ENCODE measurements at places on chromosomes 2 and 18.

GRCh38 chr2:212197776-212198175 is 340.8 kb downstream of the ERBB4 start:
- DNase-seq: no peak

DNA sequence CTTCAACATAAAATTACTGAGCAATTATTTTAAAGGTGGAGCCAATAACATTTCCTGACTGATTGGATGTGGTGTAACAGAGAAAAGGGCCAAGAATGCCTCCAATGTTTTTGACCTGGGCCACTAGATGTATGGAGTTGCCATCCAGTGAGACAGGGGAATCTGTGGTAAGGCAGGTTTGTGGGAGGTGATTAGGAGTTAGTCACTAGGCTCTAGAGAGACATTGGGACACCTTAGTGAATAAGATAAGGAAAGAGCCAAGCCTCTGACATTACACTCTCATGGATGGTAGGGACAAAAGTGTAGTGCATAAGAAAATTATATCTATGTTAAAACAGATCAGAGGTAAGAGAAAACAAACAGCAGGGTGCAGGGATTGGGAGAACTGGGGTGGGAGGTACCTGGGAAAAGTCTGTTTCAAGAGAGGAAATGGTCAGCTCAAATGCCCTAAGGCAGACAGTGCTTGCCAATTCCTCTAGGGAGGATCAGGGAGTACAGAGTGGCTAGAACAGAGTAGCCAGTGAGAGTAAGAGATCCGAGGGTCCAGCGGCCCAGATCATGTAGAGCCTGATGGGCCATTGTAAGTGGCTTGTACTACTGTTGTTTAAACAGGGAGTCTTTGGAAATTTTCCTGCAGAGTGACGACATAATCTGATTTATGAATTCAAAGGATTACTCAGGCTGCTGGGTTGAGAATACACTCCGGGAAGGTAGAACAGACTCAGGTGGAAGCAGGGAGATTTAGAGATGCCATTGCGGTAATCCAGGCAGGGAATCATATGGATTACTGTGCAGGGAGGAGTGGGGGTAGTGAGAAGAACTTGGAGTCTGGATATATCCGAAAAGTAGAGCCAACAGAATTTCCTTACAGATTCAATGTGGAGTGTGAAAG is 45.7 kb upstream of the CUL3 start:
- DNase-seq: no peak

- no peak for DNase-seq
Observed at GRCh38 chr2:29059624-29060023, 14.7 kb downstream of the PCARE start.

GRCh38 chr18:73153271-73153670 is 285.5 kb upstream of the NETO1 start:
- peak; percentile 1 for DNase-seq

DNA sequence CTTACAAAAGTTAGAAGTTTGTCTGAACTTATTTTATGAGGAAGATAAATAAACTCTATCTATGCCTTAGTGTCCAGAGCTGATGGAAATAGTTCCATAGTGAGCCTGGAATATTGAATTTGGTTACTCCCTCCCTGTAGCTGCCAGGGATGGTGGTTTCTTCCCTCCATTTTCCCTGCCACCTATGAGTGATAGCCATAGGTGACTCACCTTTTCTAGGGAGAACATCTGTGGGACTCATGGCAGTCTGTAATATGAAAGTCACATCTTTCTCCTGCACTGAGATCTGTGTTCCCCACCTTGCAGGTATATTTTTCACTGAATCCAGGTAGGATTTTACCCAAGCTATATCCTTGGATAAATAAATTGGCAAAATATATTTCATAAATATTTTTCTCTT is 148.8 kb downstream of the TPGS2 start:
- DNase-seq: no peak

DNA sequence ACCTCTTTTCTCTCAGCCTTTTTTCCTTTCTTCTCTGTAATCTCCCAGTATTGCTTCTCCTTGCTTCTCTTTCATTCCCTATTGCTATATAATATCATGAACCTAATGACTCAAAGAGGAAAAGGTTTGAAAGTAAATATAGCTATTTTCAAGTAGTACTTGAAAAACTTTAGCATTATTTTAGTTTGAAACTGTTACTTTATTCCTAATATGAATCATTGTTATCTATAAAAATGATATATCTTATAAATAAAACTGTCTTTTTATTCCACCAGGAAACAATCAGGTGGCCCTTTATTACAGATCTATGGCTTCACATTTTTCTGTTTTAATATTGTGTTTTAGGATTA is 311 bp upstream of the SCN1A start:
- no peak for DNase-seq

- no peak for DNase-seq
Observed at GRCh38 chr18:11304928-11305327, 155.6 kb upstream of the PIEZO2 start.

DNA sequence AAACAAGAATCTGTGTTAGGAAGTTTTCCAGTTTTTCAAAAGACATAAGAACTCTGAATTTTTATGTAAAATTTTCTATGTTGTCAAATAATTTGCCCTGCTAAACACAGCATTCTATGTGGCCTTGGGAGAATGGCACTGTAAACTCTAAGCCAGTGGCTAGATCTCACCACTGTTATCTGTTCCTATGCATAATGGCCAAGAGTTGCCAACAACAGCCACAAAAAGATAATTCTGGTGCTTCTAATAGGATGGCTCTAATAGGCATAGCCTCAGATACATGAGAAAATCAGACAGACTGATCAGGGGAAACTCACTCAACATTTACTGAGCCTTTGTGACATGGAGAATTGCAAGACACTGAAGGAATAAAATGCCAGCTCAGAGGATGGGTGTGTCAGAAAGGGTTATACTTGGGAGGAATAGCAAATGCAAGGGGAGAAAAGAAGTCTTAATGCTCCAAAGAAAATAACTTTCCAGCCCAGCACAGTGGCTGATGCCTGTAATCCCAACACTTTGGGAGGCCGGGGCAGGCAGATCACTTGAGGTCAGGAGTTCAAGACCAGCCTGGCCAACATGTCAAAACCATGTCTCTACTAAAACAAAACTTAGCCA is 63.7 kb downstream of the COBLL1 start:
- no peak for DNase-seq

- DNase-seq: no peak
Observed at GRCh38 chr2:133836691-133837345, 268.6 kb upstream of the NCKAP5 start.

DNA sequence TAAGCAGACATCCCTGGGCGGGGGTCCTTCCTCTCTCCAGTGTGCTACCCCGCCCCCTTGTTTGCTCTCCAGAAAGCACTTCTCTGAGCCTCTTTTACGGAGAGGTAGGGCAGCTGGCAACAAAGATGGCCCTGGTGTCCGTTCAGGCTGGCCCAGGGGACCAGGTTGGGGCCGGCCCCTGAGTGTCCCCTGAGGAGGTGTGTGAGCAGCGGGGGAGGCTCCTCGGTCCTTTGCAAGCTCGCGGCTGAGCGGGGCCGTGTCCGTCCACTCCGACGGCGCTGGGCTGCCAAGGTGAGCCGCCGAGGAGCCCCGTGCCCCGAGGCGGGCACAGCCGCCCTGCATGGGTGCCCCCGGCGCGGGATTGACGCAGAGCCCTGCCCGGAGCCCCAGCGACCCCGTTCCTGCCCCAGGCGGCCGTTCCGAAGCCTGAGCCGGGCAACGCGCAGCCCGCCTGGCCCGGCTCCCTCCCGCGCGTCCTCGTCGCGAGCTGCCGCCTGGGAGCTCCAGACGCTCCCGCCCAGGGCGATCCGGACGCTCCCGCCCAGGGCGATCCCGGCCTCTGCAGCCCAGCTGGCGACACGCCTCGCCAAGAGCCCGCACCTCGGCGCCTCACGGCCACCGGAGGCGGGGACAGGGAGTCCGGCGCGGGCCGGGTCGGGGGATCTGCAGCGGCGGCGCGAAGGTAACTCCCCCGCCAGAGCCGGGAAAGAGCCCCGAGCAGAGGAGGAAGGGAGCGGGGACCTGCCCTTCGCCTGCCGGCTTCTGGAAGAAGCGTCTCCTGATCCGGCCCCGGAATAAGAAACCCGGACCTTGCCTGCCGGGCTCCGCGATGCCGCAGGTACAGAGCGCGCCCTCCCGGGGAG is at the start of gene PROKR1:
Gene PROKR1, plus strand, starts transcription at position 569 of the 863 bp plus-strand sequence. CDS start 2,243 bp downstream, outside the sequence.
- peak; percentile 8 for DNase-seq

GRCh38 chr18:38174594-38174993 is 609.0 kb upstream of the CELF4 start:
- no peak for DNase-seq

DNA sequence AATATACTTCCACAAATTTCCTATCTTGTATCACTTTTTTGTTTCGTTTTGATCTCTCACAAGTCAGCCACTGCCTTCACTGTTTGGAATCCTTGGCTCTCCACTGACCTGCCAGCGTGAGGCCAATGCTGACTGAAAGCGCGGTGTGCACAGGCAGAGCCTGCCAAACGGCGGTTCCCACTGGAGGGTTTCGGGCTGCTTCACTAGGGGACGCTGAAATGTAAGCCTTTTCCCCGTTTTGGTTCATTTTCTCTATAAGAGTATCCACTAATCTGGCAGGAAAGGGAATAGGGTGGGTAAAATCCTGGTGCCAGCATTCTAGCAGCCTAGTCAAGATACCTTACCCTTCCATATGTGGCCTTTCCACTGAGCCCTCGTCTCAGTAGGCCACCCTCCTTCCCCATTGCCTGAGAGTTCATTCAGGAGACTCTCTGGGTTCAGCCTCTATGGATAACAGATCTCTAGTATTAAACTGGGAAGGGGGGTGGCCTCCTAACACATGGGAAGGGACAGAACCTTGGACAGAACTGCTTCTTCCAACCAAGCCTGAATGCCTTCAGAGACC is 91.5 kb downstream of the DYM start:
- no peak for DNase-seq

GRCh38 chr2:54479424-54479823 is 23.3 kb downstream of the SPTBN1 start:
- peak; percentile 57 for DNase-seq

GRCh38 chr2:27290549-27290948 is 8.3 kb downstream of the TRIM54 start:
- DNase-seq: no peak

Data from AG10803 (cell line).